ENCODE measurements at places on chromosomes 5 and 9. TPM values are rescaled to one million over a fixed set of nuclear protein-coding genes. Genes with fewer than 3 reads are reported as not detected.

The FIBCD1 gene
- total RNA-seq = 0.14 TPM

The CA9 gene
- 1.2 TPM for total RNA-seq

- DNase-seq = no peak
Observed at GRCh38 chr9:117649126-117649525, 55.1 kb upstream of the TLR4 start.

- no peak for DNase-seq
Observed at GRCh38 chr9:32942755-32943460, 58.5 kb downstream of the APTX start.

- DNase-seq = no peak
Observed at GRCh38 chr9:38700695-38701094, 19.2 kb downstream of the FAM240B start.

The PHF24 gene
- 0.93 TPM for total RNA-seq

- DNase-seq = no peak
Observed at GRCh38 chr5:146772881-146773466, 105.6 kb downstream of the PPP2R2B start.

The IFNA2 gene
- not detected for total RNA-seq

The FCHO2 gene
- total RNA-seq = 37.7 TPM

DNA sequence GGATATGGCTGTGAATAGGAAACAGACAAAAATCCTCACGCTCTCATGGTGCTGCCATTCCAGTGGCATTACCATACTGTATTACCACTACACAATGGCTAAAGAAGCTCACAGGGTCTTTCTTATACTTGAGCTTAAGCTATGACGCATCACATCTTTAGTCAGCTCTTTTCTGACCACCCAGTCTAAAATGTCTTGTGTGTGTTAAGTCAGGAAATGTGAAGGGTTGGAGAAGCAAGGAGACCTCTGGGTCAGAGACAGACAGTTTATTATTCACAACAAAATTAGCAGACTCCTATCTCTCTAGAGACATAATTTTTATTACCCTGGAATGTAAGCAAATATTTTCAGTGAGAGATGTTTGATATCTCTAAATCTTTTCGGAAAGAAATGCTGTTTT lies 1583.2 kb upstream of the WWC1 start:
- DNase-seq = no peak

DNA sequence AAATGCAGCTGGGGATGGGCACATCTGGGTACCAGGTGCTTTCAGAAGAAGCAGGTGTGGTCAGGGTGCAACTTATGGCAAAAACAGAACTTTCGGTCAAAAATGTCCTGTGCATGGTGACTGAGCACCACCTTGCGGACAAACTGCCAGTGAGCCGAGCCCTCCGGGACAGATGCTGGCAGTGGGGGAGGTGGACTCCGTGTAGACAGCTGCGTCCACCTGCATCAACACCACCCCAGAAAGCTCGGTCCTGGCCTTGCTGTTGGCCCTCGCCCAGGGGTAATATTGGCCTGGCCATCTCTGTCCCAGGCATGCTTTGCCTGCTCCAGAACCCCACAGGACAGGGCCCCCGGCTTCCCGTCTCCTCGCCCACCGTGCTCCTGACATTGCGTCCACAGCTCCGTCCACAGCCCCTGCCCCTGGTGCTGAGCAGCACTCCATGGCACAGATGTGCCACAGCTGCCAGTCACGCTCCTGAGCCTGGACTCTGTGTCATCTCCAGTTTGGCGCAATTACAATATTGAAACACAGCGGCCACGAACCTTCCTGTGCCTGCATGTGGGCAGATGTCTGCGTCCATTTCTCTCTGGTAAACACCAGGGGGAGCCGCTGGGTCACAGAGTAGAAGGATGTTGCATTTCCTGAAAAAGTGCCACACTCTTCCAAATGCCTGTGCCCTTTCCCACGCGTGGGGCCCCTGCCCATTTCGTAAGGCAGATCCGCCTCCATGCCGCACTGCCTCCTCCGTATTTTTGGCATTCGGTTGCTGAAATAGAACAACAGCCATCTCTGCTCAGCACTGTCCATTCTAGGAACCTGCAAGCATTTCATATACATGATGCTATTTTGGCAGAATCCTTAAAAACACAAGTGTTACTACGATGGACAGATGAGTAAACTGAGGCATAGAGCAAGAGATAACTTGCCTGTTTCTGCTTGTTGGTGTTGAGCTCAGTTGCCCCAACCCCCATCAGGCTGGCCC lies 33.4 kb upstream of the SLC6A19 start:
- peak; percentile 87 for DNase-seq

DNA sequence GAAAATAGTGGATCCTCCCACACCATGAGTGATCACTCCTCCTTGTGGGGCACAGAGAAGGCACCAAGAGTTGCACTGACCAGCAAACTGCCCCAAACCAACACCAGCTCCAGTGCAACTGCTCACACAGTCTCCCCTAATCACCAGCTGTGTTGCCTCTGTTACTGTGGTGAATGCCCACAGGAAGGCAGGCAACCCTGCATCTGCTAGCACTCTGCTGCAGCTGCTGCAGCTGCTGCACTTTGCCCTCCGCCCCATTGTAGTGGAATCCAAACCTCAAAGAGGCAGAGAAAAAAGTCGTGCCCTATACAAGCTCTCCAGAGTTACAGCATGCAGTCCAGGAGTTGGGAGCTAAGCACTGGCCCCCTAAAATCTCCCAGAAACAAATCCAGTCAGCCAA lies 339.6 kb downstream of the TRIM36 start:
- DNase-seq = no peak

GRCh38 chr5:168159425-168159824 lies 132.0 kb upstream of the WWC1 start:
- no peak for DNase-seq

The PCDHA10 gene
- 0.52 TPM for total RNA-seq

DNA sequence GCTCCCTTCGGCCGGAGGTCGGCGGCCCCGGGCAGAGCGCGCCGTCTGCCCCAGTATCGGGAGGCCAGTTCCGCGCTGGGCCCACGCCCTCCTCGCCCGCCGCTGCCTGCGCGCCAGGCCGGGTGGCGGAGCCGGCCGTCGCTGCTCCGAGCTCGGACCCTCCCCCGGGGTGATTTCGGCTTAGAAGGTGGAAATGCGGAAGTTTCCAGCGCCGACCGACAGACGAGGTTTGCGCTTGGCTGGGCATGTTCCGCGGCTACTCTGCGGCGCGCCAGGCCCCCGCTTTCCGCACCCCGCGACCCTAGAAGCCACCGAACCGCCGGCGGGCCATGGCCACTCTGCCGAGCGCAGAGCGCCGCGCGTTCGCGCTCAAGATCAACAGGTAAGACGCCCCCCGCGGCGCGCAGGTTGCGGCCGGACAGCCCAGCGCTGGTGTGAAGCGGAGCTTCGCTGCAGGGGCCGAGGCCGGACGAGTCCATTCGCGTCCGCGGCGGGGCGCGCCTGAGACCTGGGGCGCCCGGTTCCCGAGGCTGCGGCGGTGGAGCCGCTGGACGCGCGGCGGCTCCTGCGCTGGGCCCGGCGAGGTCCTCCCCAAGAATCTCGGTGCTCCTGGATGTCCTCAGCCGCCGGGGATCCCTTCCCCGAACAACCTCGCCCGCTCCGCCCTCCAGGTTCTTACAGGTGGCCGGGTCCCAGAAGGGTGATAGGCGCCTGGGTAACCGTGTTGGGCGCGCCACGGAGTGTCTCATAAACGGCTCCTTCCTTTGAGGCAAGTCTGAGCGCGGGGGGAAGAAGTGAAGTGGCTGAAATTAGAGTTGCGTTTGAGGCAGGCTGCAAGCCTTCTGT lies at the start of gene DOCK8:
Gene DOCK8 (plus strand): TSS at position 218 of the 846 bp plus-strand sequence. CDS start 112 bp downstream, at position 330.
- peak; percentile 93 for DNase-seq

GRCh38 chr5:96157077-96157780 lies 195.6 kb upstream of the ELL2 start:
- no peak for DNase-seq

GRCh38 chr9:14066831-14067230 lies 247.1 kb downstream of the NFIB start:
- no peak for DNase-seq

The PHF19 gene
- total RNA-seq = 30.8 TPM

GRCh38 chr5:111703662-111704061 lies 53.3 kb downstream of the NREP start:
- no peak for DNase-seq

DNA sequence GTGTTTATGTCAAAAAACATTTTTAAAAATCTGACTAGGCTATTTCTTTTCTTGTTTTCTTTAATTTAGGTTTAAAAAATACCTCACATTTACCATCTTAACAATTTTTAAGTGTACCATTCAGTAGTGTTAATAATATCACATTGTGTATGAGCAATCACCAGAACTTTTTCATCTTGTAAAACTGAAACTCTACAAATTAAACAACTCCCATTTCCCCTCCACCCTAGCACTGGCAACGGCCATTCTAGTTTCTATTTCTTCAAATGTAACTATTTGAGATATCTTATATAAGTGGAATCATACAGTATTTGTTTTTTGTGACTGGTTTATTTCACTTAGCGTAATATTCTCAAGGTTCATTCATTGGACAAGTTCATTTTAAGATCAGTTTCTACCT lies 27.7 kb downstream of the PLCXD3 start:
- no peak for DNase-seq

DNA sequence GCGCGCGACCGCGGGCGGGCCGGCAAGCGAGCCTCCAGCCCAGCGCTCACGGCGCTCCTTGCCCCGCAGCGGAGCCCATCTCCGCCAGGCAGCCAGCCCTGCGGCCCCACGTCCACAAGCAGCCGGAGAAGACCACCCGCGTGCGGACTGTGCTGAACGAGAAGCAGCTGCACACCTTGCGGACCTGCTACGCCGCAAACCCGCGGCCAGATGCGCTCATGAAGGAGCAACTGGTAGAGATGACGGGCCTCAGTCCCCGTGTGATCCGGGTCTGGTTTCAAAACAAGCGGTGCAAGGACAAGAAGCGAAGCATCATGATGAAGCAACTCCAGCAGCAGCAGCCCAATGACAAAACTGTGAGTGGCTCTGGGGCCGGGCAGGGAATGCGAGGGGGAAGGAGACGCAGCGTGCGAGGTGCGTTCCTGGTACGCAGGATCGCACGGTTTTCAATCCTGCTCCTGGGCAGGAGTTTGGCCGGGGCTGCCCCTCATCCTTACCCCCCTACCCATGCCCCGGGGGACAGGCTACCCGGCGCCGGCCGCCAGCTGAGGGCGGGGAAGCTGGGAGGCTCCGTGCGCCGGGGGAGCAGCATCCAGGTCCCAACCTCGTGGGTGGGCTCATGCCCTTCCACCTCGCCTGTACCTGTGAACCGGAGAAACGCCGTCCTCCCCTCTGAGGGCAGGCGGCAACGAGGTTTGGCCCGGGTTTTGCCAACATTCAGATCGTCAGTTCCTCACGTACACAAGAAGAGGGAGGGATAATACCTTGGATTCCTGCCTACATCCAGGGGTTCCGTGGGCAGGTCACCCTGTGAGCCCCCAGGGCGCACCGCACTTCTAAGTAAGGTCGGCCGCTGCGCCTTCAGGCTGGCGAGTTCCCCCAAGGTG lies 6.6 kb downstream of the ISL1 start:
- DNase-seq = peak; percentile 74

DNA sequence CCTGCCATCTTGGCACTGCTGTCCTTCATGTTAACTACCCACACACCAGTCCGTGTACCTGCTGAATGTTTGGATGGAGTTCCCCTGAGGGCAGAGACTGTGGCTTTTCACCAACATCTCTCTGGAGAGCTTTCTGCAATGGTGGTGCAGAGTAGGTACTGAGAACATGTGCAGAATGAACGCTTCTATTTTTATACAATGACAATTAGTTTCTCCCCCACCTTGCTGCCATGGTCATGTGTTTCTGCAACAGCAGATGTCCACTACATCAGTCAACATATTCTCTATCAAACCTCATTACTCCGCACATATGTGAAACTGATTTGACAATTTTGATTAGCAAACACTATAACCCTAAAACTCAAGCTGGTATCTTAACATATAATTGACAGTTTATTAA lies 14.5 kb downstream of the PTCH1 start:
- no peak for DNase-seq

- no peak for DNase-seq
Observed at GRCh38 chr9:121340676-121341392, 29.2 kb downstream of the STOM start.

GRCh38 chr9:131206495-131206894 lies 69.8 kb downstream of the FAM78A start:
- DNase-seq = no peak

The OSMR gene
- total RNA-seq = 149 TPM

- no peak for DNase-seq
Observed at GRCh38 chr5:111124793-111125192, 32.6 kb downstream of the WDR36 start.

The CATSPER3 gene
- total RNA-seq = not detected

DNA sequence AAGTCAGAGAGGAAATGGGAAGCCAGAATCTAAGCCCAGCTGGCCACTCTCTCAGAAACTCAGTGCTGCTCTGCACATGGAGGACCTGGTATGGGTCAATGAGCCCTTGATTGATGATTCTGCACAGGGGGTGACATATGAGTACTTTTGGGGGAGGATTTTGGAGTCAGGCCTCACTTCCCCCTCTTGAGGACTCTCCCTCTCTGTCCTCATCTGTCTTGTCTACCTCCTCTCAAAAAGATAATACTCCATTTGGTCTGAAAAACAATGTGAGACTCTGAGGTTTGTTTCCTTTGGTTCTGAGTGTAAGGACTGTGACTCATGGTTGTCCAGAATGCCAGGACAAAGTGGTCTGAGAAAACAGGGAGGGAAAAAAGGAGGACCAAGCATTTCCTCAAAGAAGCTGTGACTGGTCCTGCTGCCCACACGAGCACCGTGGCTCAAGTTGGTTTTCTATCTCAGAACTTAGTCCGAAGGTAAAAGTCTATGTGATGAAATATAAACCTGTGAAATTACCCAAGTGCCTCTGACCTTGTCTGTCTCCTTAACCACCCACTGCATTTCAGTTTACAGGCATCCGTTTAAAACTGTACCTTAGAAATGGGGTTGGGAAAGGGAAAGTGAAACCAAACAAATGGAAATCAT lies 11.1 kb downstream of the TTC39B start:
- DNase-seq = no peak

The IFNA13 gene
- total RNA-seq = not detected

- DNase-seq = no peak
Observed at GRCh38 chr9:129365196-129365595, 187.1 kb upstream of the IER5L start.

The TTC23L gene
- 0.74 TPM for total RNA-seq

DNA sequence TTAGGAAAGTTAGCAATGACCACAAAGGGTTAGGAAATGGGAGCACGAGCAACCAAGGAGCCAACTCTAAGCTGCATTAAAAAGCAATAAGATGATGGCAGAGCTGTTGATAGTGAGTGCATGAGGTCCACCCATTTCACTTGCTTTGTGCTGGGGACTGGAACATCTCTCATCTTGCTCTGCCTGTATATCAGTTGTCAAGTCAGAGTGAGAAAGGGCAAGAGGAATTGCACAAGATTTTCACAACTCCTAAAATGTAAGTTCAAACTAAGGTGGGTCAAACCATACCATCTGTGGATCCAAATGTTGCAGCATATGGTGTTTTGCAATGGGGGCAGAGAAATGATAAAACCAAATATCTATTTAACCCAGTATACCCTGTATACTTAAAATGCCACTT lies 2.8 kb upstream of the ESM1 start:
- no peak for DNase-seq

The FCN2 gene
- not detected for total RNA-seq

GRCh38 chr9:114376586-114377445 lies 11.0 kb downstream of the AKNA start:
- no peak for DNase-seq

Measured in posterior vena cava (tissue), 2 donors.